Skin of body (tissue), 3 donors: ENCODE measurements at places on chromosomes 4 and X.

DNA sequence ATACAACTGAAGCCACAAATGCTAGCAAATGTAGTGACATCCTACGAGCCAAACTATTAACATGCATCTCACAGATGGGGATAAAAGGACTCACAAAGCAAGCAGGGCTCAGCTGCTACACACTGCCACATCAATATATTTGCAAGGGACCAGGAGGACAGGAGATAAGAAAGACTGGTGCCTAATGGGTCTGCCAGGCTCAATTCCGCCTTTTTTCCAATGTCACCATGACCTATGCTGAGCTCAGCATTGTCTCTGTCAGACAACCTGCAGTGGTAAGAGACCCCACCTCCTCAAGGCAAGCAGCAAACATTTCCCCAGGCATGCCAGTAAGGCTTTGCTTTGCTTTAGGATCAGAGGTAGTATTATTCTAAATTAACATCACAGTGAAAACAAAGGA lies 435 bp downstream of the DCX start:
- DNase-seq = no peak

DNA sequence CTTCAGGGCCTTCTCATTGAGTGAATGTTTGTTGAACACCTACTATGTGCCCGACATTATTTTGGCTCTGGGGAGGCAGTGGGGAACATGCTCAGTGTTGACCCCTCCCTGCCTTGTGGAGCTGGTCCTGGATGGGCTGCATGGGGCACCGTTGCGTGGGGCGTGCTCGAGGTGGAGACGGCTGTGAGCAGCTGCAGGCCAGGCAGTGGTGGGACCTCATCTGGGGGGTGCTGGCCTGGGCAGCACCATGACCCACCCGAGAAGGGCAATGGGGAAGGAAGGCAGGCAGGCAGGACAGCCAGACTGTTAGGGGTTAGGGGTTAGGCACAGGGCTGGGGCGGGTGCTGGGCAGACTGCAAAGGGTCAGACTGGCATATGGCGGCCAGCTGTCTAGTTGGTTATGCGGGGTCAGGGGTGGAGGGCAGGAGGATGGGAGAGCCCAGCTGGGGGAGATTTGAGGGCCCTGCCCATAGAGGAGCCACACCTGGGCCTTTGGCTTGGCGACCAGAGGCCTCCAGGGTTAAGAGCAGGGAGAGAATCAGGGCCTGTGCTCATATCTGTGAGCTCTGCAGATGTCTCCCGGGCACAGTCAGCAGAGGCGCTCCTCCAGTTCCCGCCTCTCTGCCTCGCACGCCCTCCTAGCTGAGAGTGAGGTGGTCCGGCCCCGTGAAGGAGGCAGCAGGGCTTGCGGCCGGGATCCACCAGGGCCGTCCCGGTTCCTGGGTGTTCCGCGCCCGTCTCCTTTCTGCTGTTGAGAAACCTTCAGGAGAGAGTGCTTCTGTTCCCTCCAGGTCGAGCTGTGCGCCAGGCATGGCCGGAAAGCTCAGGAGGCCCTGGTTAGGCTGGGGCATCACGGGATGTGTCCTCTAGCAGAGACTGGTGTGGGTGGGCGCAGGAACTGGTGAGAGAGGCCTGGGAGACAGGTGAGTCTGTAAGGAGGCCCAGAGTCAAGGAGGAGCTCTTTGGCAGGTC lies 73.3 kb downstream of the RGS12 start:
- no peak for DNase-seq

DNA sequence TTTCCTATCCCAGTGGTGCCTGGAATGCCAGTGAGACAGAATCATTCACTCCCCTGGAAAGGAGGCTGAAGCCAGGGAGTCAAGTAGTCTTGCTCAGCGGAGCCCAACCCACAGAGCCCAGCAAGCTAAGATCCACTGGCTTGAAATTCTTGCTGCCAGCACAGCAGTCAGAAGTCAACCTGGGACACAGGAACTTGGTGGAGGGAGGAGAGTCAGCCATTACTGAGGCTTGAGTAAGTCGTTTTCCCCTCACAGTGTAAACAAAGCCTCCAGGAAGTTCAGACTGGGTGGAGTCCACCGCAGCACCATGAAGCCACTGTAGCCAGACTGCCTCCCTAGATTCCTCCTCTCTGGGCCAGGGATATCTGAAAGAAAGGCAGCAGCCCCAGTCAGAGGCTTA lies 283.2 kb upstream of the CPEB2 start:
- DNase-seq = no peak

DNA sequence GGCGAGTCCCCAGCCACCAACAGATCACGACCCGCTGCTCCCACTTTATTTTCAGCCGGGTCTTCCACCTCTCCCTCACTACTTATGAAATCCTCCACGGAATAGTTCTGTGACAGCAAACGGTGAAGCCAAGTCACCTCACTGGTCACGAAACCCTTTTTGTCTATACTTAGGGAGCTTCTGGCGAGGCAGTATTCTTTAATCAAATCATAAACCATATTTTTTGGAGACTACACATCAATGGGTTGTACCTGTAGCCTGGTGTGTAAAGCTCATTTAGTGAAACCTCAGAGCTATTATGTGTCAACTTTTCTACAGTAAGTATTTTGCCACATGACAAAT lies 809 bp upstream of the H2AZ1 start:
- DNase-seq = no peak

DNA sequence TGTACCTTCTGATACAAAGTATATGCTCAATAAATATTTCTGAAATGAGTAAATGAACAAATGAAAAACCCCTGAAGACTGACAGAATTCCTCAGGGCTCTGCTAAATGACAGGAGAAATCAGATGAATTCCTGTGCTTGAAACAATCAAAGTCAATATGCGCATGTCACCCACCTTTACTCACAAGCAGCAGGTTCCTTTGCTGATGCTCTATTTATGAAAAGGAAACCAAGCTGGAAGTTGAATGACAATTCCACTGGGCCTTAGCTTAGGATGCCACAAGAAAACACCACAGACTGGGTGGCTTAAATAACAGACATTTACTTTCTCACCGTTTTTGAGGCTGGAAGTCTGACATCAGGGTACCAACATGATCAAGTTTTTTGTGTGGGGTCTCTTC lies 477.5 kb upstream of the TEX13C start:
- no peak for DNase-seq

DNA sequence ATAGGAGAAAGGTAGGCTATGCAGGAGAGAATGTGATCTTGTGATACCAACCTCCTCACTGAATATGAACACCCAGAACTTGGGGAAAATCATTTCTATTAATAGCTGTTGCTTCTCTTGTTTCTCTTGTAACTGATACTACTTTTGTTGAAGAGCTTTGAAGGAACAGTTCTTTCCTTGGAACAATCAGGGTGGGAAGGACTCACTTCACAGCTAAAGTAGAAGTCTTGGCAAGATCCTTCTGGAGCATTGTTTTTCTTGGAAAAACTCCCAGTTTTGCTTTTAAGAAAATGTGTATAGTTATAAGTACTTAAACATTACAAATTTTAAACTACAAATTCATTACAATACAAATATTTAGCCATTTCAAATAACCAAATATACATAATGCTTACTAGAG lies 19.1 kb upstream of the XK start:
- DNase-seq = no peak

- no peak for DNase-seq
These were observed 415.7 kb upstream of the BOD1L1 start for GRCh38 chr4:14043203-14043602.

DNA sequence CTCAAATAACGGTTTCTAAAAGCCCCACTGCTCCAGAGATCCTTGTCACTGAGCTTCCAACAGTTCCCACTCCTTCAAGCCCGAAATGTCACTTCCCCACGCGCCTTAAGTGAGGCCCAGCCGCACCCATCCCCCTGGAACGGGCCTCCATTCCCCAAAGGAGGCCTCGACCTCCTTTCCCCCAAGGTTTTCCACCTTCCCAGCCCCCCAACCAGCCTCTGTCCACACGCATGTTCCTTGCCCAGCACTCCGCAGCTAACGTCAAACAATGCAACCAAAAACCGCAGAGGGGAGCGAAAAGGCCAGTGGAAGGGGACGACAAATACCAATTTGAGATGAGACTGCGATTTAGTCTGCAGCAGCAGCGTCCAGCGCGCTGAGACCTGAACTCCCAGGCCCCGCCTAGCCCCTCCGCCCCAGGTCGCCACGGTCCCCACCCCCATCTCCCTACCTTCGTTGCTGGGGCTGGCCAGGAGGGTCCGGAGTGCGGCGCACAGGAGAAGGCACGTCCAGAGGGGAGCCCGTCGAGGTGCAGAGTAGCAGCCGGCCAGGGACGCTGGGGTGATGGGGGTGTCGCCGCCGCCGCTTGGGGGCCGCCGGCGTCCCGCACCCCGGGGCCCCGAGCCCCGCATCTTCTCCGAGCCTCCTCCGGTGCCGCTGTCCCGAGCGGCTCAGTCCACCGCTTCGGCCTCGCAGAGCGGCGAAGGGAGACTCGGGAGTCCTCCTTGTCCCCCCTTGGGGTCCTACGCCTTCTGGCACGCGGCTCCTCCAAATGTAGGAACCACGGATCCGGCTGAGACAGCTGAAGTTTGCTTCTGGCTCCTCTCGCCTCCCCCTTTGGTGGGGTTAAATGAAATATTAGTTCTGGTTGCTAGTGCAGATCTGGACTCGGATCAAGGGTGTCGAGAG lies 924 bp downstream of the EPHA5 start:
- DNase-seq = no peak

DNA sequence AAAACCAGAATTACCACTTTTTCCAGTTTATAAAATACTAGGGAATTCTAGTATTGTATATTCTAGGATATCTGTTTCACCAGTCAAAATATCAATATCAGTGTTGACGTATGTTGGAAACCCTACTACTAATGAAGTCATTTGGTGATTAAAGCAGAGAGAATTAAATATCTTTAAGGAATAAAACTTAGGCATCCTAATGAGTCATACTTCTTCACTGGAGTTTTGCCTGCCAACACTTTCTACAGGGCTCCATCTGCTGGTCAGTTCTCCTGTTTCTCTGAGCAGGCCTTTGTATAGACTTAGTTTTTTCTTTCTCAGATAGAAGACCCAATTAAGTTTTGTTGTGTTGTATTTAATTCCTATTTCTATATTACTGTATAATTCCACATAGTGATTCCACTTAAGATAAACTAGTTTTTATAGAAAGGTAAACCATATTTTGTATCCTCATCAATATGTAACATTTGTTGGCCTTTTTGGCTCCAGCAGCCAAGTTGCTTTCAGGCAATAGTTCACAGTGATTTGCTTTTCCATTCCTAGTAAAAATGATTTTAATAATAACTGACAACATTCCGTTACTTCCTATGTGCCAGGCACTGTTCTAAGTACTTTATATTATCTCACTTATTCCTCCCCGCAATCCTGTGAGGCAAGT lies 3.5 kb downstream of the AP1AR start:
- peak; percentile 52 for DNase-seq

- peak; percentile 25 for DNase-seq
These were observed 219.2 kb downstream of the MAML3 start for GRCh38 chr4:139934708-139935195.

- peak; percentile 51 for DNase-seq
These were observed 14.9 kb upstream of the MORC4 start for GRCh38 chrX:107014936-107015335.
